Right cardiac atrium (tissue), 5 donors: ENCODE measurements at places on chromosomes 6 and 20.

- no peak for DNase-seq
These were observed 64.0 kb downstream of the BMP2 start for GRCh38 chr20:6831461-6831860.

- DNase-seq, result no peak
These were observed 103.3 kb downstream of the SLC16A10 start for GRCh38 chr6:111190637-111191036.

- DNase-seq, result no peak
These were observed 138.9 kb downstream of the TENT5A start for GRCh38 chr6:81613606-81614005.

DNA sequence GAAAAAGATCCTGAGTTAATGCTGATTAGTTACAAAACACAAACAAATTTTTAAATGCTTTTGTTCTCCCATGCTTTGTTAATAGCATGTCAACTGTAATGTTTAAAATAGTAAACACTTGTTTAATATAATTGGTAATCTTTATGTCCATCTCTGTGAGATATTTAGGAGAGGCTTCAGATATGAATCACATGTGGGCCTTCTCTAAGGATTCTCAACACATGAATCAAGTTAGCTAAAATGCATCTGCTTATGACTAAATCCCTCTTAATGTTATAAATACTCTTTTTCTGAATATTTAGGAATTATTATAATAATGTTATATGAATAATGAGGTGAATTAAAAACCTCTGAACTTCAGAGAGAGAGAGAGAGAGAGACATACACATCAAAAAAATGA, 345.9 kb upstream of the MANEA start:
- DNase-seq, result no peak

- no peak for DNase-seq
These were observed 59.4 kb upstream of the TMEM200A start for GRCh38 chr6:130306377-130306776.

- no peak for DNase-seq
These were observed 139.1 kb downstream of the CDH4 start for GRCh38 chr20:61391185-61391584.

GRCh38 chr6:143141442-143141841, 80.8 kb downstream of the AIG1 start:
- no peak for DNase-seq

DNA sequence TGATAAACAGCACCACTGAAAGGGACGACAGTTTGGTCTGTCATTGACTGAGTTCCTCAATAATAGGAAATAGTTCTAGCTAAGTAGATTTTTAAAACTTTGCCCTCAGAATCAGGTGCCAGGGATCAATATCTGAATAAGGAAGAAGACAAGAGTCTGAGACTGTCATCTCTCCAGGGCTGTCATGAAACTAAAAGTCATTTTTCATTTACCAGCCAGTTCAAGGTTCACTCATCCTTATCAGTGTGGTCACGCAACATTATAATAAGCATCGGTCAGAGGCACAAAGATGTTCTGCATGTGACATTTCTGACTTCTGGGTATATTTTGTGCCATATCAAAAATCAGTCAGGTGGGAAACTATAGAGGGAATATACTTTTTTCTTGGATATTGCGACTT, 52.5 kb upstream of the E2F3 start:
- DNase-seq, result no peak

DNA sequence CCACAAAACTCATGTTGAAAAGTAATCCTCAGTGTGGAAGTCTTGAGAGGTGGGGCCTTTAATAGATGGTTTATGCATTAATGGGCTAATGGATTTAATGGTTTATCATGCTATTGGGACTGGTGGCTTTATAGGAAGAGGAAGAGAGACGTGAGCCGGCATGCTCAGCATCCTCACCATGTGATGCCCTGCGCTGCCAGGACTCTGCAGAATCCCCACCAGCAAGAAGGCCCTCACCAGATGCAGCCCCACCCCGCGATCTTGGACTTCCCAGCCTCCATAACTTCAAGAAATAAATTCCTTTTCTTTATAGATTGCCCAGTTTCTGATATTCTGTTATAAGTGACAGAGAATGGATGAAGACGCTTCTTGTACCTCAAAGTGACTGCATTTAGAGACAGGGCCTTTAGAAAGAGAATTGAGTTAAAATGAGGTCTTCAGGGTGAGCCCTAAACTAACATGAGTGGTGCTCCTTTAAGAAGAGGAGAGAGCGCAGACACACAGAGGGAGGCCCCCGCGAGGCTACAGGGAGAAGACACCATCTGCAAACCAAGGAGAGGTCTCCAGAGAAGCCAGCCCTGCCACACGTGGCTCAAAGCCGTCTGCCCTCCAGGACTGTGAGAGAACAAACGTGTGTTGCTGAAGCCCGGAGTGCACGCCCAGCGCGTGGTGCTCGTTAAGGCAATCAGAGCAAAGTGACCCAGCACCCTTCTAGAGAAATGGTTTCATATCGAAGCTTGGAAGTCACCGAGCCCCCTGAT, 56.9 kb downstream of the IRF4 start:
- DNase-seq, result no peak

GRCh38 chr6:129615496-129615895, 94.5 kb downstream of the ARHGAP18 start:
- no peak for DNase-seq

DNA sequence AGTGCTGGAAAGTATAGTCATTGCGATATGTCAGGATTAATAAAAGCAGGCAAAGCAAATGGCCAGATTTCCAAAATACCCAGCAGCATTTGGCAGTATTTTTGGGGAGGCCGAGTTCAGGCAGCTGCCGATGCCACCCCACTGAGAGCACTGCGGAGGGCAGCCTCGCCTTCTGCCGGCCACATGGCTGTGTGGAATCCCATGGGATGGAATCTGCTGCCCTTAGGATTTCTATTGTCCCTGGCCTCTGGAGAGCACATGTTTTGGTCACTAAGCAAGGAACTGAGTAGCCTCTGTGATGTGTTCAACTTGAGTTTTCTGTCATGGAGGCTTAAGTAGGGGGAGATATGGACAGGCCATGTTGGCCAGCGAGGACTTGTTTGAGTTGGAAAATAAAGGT, 123.0 kb downstream of the FARS2 start:
- DNase-seq, result no peak

DNA sequence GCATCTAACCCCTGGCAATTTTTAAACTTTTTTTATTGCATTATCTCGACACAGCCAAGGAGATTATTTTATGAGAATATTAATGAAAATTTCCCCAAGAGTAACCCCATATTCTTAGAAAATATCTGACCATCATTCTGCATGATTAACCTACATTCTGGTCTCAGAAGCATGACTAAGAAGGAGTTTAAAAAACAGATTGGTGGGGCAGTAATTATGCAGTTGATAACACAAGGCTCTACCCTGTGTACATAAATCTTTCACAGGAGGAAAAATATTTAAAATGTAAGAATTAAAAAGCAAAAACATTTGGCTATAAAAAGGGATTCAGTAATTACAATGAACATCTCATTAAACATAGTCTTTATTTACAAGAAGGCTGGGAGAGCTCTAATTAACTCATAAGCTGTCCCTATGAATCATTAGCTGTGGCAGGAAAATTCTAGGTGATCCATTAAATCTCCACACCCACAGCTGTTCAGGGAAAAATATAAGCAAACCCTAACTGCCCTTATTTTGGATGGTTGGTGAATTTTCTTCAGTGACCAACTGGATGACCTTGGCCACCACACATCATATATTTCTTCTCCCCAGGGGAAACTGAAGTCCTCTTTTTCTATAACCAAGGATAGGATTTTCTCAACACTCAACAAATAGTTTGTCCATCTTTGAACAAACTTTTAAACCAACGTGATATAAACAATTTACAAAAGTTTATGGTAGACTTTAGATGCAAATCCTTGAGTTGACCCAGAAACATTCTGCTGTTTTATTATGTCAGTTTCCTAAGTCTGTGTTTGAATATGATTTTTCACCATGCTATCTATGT, 59.5 kb downstream of the PDE7B start:
- no peak for DNase-seq

GRCh38 chr20:49186535-49187329, 1.4 kb downstream of the STAU1 start:
- DNase-seq, result peak; percentile 46

- no peak for DNase-seq
These were observed 212.1 kb downstream of the EYA2 start for GRCh38 chr20:47106786-47107185.

DNA sequence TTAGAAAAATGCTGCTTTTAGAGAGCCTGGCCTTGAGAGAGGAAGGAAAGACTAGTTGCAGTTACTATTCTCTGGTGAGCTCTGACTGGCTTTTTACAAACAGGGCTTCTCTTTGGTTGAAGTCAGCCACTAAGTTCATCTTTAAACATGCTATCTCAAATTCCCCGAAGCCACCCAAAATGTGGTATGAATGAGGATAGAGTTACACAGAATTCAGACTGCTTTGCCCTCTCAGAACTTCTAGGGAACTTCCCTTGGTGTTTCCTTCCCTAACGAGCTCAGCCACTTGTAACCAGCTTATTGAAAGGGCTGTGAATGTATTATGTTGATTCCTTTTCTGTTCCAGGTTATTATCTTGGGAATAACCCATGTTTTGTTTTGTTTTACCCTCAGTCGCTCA, 73.5 kb downstream of the EFHC1 start:
- no peak for DNase-seq

DNA sequence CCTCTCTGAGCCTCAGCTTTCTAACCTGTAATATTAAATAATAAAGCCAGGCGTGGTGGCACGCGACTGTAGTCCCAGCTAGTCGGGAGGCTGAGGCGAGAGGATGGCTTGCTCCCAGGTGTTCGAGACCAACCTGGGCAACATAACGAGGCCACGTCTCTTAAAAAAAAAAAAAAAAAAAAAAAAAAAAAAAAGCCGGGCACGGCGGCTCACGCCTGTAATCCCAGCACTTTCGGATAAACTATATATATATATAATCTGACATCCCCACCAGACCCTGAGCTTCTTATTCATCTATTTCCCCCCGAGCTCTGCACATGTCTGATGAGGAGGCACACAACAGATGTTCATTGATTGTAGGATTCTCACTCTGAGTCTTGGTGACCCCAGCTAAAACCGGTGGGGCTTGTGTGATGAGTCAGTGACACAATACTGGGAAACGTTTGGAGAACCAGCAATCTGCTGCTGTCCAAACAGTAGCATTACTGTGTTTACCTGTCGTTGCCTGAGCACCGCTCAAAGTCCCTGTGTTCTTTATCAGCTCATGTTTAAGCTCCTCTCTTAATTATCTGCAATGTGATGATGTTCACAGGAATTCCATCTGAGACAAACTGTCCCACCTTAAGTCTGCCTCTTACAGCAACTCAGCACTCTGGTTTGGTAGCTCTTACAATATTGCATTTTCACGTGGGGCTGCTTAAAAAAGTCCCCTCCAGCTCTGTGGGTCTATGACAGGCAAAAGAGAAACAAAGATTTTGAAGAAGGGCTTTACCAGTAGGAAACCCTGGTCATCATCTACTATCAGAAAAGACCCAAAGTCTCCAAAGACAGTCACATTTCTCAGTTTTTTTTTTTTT, 1.0 kb upstream of the SPATA2 start:
- no peak for DNase-seq

GRCh38 chr20:45358282-45359068, 4.5 kb upstream of the SYS1 start:
- DNase-seq, result peak; percentile 70

DNA sequence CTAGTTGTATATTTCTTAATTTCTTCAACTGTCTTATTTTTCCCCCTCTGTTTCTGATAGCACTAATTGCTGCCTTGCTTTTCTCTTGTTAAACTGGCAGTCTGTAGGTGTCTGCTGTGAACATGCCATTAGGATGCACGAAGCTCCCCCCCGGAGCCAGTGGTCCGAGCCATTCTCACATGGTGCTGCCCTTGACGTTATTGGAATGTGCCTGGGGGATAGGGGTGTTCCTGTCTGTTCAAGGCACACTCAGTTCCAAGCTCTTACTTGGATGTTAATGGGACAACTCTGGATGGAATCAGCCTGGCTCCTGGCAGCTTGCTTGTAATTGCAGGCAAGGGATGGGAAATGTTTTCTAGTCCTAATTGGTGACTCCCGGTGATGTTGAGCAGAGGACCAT, 68.4 kb downstream of the RREB1 start:
- DNase-seq, result no peak

DNA sequence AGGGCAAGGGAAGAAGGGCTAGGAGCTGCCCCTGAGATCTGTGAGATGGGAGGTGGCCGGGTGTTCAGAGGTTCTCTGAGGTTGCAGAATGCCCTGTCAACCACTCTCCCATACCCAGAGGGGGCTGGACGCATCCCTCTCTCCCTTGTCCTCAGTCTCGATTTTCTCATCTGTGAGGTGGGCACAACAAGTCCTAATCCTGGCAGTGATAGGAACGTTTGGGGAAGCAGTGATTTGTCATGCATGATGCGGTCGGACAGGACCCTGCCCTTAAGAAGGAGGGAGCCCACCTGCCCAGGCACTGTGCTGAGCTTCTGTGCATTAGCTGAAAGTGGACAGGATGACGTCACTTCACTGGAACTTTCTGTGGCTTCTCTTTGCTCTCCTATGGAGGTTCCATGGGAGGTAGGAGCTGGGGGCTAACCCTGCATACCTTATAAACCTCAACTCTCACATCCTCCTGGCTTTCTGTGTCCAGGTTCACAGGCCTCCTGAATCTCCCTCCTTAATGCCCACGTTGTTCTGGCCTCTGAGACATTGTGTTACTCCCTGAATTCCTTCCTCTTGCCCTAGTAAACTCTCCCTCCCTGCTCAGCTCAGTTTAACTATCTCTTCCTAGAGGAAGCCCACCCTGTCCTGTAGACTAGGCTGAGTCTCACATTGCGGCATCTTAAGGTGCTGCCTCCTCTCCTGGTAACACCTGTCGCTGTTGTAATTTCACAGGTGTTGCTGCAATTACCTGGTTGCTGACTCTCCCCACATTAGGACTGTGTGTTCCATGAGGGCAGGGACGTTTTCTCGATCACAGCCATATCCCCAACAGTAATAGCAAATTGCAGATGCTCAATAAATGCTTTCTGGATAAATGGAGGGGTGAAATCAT, 30.1 kb upstream of the CSNK2A1 start:
- DNase-seq, result no peak

- DNase-seq, result peak; percentile 78
These were observed 838 bp downstream of the STMN3 start for GRCh38 chr20:63652192-63652980.

DNA sequence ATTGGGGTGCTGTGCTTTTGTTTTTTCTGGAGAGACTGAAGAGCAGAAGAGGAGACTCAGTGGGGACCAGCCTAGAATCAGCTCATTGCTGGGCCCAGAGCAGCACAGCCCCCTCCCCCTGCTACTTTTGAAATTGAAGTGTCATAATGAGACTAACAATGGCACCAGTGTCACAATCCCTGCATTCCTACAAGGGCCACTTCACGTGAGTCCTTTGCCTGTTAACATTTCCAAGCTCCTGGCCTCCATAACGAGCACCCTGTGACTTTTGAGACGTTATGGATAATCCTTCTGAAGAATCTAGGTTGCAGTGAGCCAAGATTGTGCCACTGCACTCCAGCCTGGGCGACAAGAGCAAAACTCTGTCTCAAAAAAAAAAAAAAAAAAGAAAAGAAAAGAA, 41.7 kb downstream of the CNBD2 start:
- no peak for DNase-seq
